ENCODE measurements at places on chromosomes 7 and 10.
A peak's percentile ranks its signal among the peaks of the same experiment; 100 is the strongest.

DNA sequence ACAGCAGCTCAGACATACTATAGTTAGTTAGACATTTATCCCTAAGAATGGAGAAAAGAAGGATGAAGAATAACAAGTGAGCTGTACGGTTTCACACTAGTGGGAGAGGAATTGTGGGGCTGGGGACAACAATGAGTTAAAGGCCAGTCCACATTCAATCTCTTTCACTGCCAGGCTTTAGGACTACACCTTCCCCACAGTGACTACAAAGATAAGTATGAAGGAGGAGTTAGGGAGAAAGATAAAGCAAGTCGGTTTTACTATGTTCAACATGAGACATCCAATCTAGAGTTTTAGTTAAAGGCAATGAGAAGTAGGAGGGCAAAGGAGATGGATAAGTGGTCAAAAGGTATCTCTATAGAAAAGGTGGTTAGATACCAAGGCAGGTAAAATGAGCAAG, 16.3 kb downstream of the ARHGAP12 start:
- no peak for DNase-seq

GRCh38 chr10:67306588-67307205, 380.9 kb downstream of the LRRTM3 start:
- peak; percentile 42 for DNase-seq

- no peak for DNase-seq
Observed at GRCh38 chr7:1737956-1738355, 67.9 kb downstream of the ELFN1 start.

DNA sequence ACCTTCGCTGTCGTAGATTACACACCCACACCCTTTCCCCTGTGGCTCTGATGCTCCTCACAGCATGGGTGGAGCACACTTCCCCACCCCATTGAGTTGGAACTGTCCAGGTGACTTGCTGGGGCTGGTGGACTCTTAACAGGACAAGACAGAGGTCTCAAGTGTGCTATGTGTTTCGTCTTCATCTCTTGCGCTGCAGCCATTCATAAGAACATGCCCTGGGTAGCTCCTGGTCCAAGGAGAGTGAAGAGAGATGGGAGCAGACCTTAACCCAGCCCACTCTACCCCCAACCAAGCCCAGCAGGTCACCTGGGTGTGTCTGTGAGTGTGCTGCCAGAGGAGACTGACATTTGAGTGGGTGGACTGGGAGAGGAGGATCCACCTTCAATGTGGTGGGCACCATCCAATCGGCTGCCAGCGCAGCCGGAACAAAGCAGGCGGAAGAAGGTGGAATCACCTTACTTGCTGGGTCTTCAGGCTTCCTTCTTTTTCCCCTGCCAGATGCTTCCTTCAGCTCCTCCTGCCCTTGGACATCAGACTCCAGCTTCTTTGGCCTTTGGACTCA, 112.4 kb downstream of the HTR5A start:
- DNase-seq: no peak

- DNase-seq: no peak
Observed at GRCh38 chr7:74193054-74193453, 16.8 kb upstream of the LAT2 start.

DNA sequence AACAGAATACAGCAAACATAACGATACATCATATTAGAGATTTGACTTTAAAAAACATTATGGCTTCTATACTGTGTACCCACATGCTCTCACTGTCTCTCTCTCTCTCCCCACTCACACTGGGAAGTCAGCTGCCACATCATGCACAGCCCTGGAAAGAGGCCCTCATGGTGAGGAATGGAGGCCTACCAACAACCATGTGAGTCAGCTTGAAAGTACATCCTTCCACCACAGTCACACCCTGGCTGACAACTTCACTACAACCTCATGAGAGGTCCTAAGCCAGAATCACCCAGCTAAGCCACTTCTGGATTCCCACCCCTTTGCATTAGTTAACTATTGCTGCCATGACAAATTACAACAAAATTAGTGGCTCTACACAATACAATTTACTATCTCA, 23.3 kb upstream of the GPR22 start:
- no peak for DNase-seq

GRCh38 chr7:116726149-116726548, 54.2 kb downstream of the MET start:
- no peak for DNase-seq

GRCh38 chr7:30390736-30391636, 87.6 kb downstream of the NOD1 start:
- no peak for DNase-seq

- no peak for DNase-seq
Observed at GRCh38 chr10:15472431-15473395, 101.6 kb upstream of the FAM171A1 start.

GRCh38 chr10:1291178-1292090, 235.2 kb downstream of the WDR37 start:
- no peak for DNase-seq

- DNase-seq: no peak
Observed at GRCh38 chr10:43167498-43167889, 29.2 kb downstream of the CSGALNACT2 start.

DNA sequence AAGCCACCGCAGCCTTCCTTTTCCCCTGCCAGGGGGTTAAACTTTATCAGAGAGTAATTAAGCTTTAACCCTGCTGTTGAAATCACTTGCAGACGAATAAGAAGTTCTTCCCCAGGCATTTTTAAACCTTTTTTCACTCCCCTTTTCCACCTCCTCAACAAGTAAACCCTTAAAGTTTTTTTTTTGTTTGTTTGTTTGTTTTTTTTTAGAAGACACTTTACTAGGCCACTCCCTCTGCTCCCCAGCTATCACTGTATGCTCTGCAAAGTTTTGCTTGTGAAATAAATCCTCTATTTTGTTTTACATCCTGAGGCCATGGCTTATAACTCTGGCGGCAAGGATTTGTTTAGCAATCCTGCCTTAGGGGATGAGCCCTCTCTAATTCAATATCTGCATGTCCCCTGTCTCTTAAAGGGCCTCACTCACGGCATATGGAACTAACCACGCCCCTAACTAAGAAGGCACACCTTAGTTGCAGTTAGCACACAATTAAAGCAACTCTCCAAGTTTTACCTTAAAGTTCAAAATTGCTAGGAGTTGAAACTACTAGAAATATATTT, 1354.7 kb upstream of the LRRTM3 start:
- peak; percentile 10 for DNase-seq

DNA sequence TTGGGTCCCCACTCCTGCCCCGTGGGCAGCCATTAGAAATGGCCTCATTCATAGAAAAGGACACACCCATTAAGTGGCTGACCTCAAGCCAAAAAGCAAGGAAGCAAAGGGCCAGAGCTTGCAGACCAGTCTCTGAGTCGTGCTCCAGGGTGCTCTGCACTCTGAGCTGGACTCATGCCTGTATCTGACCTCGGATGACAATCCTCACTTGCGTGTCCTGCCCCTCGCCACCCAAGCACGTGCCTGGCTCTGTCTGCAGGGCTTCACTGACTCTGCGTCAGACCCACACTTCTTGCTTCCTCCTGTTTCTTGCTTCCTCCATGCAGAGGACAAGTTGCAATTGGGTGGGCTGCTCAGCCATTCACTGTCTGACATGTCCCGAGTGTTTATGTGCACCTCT, 138.8 kb downstream of the OAT start:
- DNase-seq: no peak

DNA sequence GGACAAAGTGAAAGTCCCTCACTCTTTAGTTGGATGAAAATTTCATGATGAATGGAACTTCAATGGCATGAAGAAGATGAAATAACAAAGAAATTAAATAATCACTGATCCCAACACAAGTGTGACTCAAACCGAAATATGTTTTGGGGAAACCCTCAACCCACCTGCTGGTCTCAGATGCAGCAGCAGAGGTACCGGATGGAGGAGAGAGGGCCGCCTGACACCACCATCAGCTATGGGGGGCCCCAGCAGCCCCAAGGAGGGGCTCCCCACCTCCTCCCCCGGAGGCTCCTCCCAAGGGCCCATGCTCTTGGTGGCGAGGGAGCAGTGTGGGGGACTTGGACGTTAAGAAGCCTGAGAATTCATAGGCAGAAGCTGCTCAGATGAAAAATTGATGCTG, 137.2 kb upstream of the ADARB2 start:
- DNase-seq: no peak

DNA sequence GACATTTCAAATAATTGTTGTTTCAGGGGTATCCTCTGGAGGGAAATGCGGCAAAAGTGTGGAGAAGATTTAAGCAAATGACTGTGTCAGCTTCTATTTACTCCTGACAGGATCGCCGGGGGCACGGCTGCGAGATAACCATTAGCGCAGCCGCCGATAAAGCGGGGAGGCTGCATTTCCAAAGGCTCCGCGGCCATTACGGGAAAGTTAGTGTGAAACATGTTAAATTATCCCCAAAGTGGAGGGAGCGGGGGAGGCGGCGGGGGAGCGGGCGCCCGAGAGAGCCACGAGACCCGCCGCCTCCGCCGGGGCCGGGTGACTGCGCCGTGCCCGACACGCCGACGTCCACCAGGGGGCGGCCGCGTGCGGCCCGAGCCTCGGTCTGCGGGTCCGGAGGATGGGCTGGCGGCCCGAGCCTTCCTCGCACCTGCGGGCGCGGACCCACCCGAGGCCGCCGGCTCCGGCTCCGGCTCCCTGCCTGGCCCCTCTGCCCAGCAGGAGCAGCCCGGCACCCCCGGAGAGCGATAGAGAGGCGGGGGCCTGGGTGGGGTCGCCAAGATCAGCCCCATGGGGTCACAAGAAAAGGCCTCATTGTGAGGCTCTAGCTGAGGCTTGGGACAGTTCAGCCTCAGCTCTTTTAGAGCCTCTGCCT, 74.4 kb upstream of the PAX2 start:
- peak; percentile 89 for DNase-seq

- DNase-seq: no peak
Observed at GRCh38 chr10:124484661-124485060, 23.0 kb downstream of the LHPP start.

DNA sequence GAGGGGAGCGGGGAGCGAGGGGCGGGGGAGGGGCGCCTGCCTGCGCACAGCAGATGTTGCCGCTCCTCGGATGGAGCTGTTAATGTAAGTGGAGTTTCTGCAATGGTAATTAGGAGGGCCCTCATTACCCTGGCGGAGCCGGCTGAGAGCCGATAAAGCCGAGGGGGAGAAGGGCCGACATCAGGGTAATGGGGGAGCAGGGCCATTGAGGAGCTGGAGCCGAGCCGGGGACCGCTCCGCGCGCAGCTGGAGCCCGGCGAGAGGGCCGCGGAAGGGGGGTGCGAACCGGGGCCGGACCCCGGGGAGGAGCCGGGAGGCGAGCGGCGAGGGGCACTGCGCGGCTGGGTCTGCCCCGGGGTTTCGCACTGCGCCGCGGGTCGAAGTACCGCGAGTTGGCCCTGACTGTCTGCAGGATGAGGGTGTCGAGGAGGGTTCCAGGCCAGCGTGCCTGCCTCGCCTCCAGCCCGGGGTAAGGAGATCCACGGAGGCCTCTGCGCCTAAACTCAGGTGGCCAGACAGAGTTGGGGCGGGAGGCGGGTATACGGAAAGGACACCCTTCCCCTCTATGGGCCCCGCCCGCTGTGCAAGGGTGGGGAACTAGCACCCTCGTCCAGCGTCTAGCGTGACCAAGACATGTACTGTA, 55.0 kb upstream of the LBX1 start:
- no peak for DNase-seq

DNA sequence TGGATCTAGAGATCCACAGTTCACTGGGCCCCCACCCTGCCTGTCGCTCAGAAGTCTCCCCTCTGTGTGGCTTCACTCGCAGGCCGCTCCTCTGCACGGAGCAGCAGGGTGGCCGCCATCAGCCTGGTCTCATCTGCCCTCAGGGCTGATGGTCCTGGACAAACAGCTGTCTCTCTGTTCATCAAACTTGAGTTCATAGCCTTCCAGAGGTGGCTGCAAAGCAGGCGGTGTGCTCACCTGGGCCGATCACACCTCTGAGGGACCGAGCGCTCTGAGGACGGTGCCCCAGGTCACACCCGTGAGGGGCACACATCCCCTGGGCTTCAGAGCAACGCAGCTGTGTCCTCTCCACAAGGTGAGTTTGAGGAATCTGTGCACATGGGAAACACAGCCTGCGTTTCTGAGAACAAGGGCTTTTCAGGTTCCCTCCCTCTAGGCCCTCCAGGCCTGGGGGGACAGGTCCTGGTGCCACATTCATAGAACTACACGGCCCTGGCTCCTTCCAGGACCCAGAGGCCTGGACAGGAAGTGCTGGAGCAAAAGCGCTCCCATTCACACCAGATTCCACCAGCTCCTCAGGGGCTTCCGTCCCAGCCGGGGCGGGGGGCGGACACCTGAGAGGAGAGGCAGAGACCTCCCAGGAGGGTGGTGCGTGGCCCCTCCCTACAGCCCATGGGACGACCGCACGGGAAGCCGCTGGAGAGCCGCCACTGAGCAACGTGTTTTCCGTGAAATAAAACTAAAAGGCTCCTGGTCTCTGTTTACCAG, 31.2 kb upstream of the FAM20C start:
- no peak for DNase-seq

GRCh38 chr10:79187121-79187940, 118.6 kb downstream of the ZMIZ1 start:
- no peak for DNase-seq

DNA sequence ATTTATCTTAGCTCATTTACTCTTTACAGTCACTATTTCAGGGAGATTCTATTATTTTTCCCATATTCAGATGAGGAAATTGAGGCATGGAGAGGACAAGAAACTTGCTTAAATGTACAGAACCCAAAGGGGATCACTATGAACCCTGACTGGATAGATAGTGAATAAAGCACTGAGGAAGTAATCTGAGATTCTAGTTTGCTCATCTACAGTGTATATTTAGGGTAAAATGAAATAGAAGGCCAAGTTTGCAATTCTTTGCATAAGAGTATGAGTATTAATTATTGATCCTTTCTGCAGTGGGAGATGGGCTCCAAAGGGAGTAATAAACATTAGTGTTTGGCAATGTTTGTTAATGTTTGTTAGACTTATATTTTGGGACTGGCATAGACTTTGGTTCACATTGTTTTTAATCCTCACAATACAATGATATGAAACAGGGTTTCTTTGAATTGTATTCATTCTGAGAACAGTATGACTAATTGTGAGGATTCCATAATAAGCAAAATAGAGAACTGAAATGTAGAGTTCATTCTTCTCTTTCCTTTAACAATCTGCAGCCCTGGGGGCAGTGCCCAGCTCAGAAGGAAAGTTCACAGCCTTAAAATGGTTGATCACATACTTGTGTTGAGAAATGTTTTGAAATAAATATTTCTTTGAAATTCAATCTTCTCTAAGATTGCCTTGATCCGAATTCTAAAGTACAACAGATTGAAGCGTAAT, 131.0 kb upstream of the ZNF804B start:
- no peak for DNase-seq

GRCh38 chr10:77226452-77226851, 411.2 kb downstream of the KCNMA1 start:
- DNase-seq: no peak

DNA sequence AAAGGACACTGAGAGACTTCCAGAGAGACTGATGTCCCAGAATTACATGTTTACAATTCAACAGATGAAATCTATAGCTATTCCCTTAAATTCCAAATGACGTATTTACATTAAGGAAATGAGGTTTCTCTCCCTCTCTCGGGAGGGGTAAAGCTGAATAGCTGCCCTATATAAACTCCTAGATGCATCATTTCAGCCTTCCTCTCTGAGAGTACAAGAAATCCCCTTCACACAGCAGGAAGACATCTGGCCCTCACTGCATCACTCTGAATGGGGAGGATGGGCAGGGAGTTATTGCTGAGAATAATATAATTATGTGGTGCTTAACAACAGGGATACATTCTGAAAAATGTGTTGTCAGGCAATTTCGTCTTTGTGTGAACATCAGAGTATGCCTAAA, 11.0 kb downstream of the POT1 start:
- no peak for DNase-seq

GRCh38 chr10:29948881-29949355, 110.5 kb downstream of the JCAD start:
- DNase-seq: no peak

- DNase-seq: no peak
Observed at GRCh38 chr7:106290319-106290718, 5.5 kb upstream of the NAMPT start.
